ENCODE measurements at places on chromosomes 5 and 9.

- no peak for DNase-seq
Observed at GRCh38 chr5:111603446-111603827, 91.1 kb upstream of the STARD4 start.

- DNase-seq: peak; percentile 65
Observed at GRCh38 chr9:130461218-130461630, 16.5 kb downstream of the ASS1 start.

DNA sequence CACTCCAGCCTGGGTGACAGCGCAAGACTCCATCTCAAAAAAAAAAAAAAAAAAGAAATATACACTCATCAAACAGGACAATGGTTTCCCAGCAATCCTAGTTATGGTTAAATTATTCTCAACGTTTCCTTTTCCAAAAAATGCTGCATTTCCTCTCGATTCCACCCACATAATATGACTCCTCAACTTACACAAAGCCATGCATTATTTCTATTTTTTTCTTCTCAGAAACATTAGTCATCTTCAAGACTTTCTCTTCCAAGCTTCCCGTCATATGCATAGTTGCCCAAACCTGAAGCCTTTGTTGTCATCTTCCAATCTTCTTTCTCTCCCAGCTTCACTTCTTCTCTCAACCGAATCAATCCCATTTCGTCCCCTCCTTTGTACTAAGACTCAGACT is 61.4 kb upstream of the RANBP6 start:
- DNase-seq: no peak

DNA sequence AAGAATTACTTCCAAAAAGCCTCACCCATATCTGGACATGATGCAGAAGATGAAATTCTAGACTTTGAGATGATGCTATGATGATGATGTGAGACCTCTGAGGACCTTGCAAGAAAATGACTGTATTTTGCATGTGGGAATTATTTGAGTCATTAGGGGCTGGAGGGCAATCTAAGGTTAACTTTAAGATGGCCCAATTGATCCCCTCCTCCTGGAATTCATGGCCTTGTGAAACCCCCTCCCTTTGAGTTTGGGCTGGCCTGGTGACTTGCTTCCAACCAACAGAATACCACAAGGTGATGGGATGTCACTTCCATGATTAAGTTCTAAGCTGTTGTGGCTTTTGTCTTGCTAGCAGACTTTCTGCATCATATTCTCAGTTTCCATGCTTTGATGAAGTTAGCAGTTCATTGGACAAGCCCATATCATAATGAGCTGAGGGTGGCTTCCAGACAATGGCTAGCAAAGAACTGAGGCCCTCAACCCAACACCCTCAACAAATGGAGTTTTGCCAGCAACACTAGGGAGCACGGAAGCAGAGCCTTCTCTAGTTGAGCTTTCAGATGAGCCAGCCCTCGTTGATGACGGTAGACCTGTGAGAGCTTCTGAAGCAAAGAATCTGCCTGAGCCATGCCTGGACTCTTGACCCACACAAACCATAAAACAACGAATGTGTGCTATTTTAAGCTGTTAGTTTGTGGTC is 7.4 kb upstream of the AMACR start:
- DNase-seq: no peak

DNA sequence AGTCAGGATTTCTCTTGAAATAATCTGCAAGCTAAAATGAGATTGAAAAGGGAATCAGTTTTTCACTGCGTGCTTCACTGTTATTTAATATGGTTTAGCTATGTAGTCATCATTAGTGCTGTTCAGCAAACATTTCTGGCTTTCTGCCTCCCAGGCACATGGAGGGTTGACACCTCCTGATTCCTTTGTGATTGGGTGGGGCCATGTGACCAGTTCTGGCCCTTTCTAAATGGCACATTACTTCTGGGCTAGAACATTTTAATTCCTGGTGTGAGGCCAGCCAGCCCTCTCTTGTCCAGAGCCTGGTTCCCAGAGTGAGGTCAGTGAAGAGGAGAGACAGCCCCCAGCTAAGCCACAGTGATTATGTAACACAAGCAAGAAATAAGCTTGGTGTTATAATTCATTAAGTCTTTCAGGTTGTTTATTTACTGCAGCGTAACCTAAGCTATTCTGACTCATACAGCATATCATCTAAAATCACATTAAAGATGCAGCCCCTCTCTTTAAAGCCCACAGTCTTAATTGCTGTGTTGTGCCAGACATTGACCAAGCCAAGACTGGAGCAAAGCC is 17.4 kb upstream of the ARSI start:
- no peak for DNase-seq

DNA sequence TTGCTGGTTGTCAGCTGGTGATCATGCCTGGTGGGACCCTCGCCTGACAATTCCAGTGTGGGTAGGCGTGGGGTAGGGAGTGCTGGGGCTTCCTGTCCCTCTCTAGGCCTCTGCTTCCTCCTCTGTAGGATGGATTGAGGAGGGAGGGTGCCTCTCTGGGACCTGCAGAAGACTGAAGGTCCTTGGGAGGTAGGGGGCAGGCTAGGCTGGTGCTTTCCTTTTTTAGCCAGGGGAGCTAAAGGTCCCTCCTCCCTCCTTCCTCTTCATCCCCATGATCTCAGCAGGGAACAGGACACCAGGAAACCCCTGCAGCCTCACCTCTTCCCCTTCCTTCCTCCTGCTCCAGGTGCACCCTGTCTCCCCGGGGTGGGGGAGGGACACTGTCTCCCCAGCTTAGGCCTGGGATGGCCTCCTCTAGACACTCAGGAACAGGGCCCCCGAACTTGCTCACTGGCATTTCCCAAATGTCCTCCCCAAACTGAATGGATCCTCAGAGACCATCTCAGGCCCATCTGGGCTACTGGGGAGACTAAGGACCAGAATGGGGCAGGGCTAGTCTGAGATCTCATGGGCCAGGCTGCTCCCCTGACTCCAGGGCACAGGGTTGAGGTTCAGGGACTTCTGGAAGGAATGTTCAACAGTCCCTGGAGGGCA is 8.4 kb downstream of the SH2D3C start:
- no peak for DNase-seq

- DNase-seq: no peak
Observed at GRCh38 chr9:28678097-28678496, 1104.8 kb upstream of the C9orf72 start.

- no peak for DNase-seq
Observed at GRCh38 chr5:173238312-173239232, 3.6 kb upstream of the NKX2-5 start.

DNA sequence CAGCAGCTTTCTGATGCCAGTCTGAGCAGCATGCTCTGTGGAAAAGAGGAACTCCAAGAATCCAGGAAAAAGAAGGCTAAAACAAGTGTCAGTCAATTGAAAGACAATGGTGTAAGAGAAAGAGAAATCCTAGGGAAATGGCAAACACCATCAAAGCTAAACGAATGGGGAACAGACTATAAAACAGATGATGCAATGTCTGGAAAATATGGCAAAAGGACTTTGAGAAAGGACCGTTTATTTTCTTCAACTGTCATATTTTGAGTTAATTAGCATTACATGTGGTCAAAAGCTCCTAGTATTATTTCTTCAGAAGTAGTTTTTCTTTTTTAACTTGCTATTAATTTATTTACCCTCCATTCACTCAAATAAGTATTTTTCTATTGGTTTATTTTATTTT is 465.2 kb downstream of the LRRC70 start:
- DNase-seq: no peak

DNA sequence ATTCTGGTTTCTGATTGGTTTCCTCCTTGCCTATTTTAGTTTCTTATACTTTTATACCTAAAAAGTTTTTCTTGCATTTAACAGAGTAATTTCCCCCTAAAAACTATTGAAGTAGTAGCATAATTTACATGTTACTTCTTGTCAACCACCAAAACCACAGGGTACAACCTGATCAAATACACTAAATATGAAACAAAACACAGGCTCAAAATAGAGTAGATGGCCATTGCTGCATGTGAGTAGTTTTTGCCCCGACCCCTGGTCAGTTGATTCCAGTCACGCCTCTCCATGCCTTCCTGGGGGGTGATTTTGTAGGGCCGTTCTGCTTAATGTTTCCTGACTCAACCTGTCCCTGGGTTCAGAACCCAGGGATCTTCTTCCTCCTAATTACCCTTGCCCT is 101.8 kb downstream of the TLE4 start:
- no peak for DNase-seq

DNA sequence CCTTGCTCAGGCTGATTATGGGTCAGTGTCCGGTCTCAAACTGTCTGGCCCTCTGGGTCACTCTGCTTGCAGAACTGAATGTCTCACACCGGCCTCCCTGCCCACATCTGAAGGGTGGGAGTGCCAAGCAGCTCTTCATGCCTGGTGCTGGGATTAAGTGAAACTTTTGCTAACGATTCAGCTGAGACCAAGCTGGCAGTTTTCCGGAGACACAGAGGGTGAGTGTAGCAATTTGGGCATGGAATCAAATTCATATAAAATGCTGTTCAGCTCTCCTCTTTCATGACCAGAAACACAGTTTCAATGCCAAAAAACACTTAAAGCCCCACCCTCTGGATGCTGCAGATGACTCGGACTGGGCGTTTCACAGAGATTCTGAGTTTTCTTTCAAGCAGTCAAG is 207.5 kb downstream of the NXNL2 start:
- DNase-seq: no peak

GRCh38 chr5:80182809-80183580 is 72.9 kb downstream of the SERINC5 start:
- no peak for DNase-seq

DNA sequence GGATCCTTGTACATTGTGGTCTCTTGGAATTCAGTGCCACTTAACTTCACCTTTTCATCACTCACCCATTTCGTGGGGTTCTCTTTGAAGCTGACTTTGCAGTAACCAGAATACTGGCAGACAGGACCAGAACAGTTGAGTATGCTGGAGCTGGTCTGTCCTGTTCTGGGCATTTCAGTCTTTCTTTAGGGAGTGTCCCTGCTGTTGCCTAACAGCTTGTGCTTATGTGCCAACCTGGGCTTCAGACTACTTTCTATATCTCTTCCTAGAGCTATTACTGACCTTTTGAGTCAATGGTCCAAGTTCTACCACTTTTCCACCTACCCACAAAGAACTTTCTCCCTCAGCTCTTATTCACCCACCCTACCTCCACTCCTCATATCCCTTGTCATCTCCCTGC is 10.0 kb upstream of the INSL6 start:
- no peak for DNase-seq

- no peak for DNase-seq
Observed at GRCh38 chr5:95861221-95861863, 38.8 kb upstream of the GLRX start.

GRCh38 chr5:179221877-179222220 is 123.4 kb downstream of the ADAMTS2 start:
- DNase-seq: no peak

GRCh38 chr5:115507681-115508080 is 36.9 kb downstream of the FEM1C start:
- DNase-seq: no peak

DNA sequence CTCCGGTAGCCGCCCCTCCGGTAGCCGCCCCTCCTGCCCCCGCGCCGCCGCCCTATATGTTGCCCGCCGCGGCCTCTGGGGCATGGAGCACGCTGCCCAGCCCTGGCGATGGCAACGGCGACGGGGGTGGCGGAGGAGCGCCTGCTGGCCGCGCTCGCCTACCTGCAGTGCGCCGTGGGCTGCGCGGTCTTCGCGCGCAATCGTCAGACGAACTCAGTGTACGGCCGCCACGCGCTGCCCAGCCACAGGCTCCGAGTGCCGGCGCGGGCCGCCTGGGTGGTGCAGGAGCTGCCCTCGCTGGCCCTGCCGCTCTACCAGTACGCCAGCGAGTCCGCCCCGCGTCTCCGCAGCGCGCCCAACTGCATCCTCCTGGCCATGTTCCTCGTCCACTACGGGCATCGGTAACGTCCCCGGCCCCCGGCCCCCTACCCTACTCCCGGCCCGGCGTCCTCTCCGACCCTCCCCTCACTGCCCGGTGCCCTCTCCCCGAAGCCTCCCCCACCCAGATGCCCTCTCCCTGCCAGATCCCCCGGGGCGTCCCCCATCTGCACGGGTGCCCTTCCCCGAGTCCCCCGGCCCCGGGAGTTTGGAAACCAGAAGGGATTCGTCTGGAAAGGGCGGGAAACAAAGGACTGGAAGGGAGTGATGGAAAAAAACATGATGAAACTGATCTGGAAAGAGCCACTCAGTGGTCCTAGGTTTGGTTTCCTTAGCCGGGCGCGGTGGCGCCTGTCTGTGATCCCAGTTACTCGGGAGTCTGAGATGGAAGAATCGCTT is 417 bp downstream of the SRD5A1 start:
- no peak for DNase-seq

DNA sequence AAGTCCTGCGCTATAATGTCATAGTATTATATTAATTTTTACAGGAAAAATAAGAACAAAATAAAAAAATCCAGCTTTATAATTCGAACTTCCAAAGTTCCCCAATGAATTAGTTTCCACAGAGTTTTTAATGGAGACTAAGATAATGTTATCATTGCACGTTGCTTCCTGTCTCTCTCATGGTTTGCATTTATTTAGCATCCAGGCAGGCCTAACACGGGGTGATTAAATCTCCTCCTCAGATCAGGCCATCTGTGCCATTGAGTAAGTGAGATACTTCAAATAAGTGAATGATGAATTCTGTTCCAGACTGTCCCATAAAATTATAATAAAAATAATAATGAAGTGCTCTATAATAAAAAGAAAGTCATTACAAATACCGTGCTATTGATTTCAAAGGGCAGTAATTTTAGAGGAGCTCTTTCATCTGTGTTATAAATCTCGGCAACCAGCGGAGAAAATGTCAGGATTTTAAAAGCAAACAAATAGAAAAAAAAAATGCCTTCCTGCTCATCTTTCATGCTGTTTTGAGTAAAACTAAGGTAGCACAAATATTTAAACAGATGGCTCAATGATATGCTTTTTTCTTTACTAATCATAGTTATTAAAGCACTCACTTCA is 570.6 kb upstream of the ZNF608 start:
- DNase-seq: no peak

- no peak for DNase-seq
Observed at GRCh38 chr5:8522646-8523045, 653.7 kb downstream of the MTRR start.

GRCh38 chr5:31193591-31194467 is at the start of gene CDH6:
TSS of gene CDH6 (plus strand) at chr5:31193686. CDS start at chr5:31267474, 73,788 bp downstream.
- DNase-seq: no peak

- no peak for DNase-seq
Observed at GRCh38 chr9:137987244-137988030, 109.9 kb downstream of the CACNA1B start.

Data from activated T-cell treated with anti-CD3 and anti-CD28 coated beads for 24 hours (primary cell).